Left colon (tissue), 2 donors: ENCODE measurements at places on chromosomes 16 and 17. TPM values are rescaled to one million over a fixed set of nuclear protein-coding genes. Genes with fewer than 3 reads are reported as not detected.

ZNF469 gene
- total RNA-seq, result 0.70 TPM

GPR139 gene
- not detected for total RNA-seq

TMC5 gene
- 91.2 TPM for total RNA-seq

CACNA1G gene
- total RNA-seq, result 0.06 TPM

COX11 gene
- total RNA-seq, result 43.6 TPM

EPX gene
- total RNA-seq, result not detected

KRTAP3-1 gene
- not detected for total RNA-seq

OMG gene
- total RNA-seq, result not detected

SLC6A2 gene
- total RNA-seq, result 0.31 TPM

PRSS36 gene
- total RNA-seq, result 8.1 TPM

KRTAP2-1 gene
- total RNA-seq, result not detected

PMFBP1 gene
- 7.4 TPM for total RNA-seq

RSL1D1 gene
- total RNA-seq, result 82.8 TPM

RAB37 gene
- total RNA-seq, result 14.2 TPM
